ENCODE measurements at places on chromosomes 3 and 15. TPM values are rescaled to one million over a fixed set of nuclear protein-coding genes. Genes with fewer than 3 reads are reported as not detected.

The NME9 gene
- not detected for total RNA-seq

The NXPE3 gene
- total RNA-seq = 26.0 TPM

The SMCO1 gene
- not detected for total RNA-seq

DNA sequence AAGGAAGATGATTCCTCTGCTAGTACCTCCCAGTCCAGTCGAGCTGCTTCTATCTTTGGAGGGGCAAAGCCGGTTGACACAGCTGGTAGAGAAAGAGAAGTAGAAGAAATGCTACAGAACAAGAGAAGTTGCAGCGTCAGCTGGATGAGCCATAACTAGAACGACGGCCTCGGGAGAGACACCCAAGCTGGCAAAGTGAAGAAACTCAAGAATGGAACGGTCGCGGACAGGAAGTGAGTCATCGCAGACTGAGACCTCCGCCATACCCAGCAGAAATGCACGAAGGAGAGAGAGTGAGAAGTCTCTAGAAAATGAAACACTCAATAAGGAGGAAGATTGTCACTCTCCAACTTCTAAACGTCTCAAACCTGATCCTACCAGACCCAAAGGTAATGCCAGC is 19.0 kb upstream of the PARP14 start:
- H3K4me1 ChIP-seq = no peaks in the 10 kb centered on the region
- no peak for DNase-seq
- H3K27ac ChIP-seq = no peak overlapping the region
- no peaks in the 10 kb centered on the region for H3K27me3 ChIP-seq
- H3K36me3 ChIP-seq = no peaks in the 10 kb centered on the region

DNA sequence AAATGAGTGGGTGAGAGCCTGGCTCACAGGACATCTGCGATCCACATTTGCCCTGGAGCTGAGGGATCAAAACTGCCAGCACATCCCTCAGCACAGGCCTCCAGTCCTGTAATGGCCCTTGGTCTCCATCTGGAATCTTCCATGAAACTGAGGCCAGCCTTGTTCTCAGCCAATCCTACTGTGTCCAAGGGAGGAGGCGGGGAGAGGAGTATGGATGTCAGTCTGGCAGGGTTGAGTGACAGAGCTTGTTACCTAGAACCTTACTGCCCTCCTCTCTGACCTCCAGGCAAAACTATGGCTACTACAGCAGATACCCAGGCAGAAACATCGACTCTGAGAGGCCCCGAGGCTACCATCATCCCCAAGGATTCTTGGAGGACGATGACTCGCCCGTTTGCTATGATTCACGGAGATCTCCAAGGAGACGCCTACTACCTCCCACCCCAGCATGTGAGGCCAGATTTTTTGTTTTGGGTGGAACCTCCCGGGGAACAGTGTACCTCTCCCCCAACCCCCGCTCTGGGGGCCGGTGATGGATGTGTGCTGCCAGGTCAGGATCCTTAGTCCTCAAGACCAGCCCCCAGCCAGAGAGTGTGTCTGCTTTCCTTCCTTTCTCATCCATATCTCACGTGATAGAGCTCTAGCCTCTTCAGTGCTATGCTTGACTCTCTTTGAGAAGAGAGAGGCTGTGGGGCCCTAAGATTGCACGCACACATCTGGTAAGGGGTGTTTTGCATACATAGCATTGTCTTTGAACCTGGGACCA is 41.3 kb downstream of the CHDH start:
- no peaks in the 10 kb centered on the region for H3K4me1 ChIP-seq
- no peaks in the 10 kb centered on the region for H3K27me3 ChIP-seq
- peak; percentile 28 for DNase-seq
- no peak overlapping the region for H3K4me3 ChIP-seq
- no peak overlapping the region for H3K27ac ChIP-seq
- no peaks in the 10 kb centered on the region for H3K36me3 ChIP-seq
